AG04449 (cell line): ENCODE measurements at places on chromosomes 6 and 20.

DNA sequence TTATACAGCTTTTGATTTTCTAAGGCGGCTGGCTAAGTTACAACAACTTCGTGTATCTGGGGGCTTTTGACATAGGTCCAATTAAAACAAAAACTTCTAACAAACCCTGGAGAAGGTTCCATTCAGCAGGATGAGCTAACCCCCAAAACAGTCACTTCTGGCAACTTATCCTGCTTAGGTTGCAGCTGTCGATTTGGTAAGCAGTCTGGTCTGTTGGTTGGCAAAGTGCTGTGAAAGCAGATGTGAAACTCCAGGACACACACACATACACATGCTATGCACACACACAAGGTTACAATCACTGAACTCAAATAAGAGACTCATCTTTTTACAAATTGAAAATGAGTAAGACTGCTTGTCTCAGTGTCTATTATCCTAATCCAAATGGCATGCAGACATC lies 119.0 kb upstream of the STMND1 start:
- DNase-seq: peak; percentile 79

DNA sequence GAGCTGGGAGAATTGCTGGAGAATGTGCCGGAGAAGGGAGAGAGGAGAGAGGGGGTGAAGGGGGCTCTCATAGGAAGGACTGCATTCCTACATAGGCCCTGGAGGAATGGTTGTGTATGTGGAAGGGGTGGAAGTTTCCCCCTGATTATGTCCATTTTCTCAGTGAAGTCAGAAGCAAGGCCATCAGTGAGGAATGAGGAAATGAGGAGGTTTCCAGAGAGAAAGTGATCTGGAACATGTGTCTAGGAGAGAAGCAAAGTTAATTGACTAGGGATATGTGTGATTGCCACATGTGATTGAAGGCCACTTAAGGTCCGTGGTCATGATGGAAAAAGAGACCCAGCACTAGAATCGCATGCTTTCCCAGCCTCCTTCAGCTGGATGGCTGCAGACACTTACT lies 42.3 kb downstream of the TBPL1 start:
- DNase-seq: no peak

GRCh38 chr6:50361641-50362331 lies 312.1 kb upstream of the DEFB112 start:
- no peak for DNase-seq

DNA sequence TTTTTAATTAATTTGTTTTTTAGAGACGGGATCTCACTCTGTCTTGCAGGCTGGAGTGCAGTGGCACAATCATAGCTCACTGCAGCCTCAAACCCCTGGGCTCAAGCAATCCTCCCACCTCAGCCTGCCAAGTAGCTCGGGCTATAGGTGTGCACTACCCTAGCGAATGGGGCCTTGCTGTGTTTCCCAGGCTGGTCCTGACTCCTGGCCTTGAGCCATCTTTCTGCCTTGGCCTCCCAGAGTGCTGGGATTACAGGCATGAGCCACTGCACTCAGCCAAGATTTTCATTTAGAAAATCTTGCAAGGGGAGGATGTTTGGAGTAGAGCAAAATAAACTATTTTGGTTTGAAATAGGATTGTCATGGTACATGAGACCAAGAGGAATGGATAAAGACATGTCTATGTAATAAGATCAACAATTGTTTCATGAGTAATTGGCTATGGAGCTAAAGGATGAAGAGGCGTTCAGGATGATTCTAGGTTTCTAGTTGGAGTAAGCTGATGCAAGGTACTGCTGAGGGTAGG lies 237.8 kb downstream of the UST start:
- DNase-seq: no peak

GRCh38 chr6:16248271-16248853 lies 10.0 kb downstream of the GMPR start:
- DNase-seq: no peak

DNA sequence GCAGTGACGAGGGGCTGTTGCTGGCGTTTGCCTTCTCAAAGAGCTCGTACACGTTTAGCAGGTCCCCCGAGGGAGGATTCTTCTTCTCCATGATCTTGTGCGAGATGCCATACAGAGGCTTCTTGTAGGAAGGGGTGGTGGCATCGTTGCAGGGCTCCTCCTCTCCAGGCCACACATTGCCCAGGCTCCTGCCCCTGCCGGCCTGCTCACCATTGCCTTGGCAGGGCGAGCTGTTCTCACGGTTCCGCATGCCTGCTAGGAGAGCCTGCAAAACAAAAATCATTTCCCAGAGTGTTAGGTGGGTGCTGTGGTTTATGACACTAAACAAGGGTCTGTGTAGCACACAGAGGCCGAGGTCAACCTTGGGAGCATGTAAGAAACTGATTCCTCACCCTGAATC lies 42.7 kb downstream of the MTRES1 start:
- no peak for DNase-seq

GRCh38 chr6:127897484-127897883 lies 3.4 kb downstream of the THEMIS start:
- DNase-seq: no peak

DNA sequence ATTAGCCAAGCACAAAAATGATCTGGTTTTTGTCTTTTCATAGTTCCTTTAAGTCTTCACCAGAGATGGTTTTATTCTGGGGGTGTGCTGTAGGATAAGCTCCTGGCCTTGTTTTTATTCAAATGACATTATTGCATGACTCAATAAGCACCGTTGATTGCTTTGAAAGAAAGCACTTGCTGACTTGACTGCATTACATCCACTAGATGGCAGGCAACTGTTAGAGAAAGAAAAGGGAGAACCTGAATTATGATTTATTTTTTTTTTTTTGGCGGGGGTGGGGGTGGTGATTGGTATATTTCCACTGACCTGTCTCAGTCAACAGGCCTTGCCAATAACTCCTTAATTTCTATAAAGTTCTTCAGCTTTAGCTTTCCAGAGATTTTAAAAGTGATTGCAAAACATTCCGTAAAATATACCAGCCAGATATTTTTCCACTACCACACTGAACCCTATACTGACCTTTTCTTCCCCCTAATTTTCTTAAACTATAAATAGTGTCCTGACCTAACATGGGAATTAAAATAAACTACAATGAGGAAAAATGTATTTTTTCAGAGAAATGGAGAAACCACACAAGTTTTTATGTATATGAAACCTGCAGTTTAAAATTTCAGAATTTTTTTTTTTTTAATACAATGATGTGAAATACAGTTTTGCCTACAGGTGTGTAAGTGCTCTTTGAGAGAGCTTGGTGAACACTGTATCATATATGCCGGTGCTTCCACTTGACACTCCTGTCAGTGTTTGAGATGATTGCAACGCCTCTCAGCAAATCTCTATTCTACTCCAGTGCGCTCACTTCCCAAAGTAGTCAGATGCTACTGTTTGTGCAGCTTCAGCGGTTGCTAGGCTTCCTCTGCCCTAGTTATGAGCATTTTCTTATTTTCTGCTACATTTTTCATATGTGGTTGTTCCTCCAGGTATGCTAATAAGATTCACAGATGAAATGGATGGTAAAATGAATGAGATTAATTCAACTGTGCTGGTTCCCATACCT lies 274.3 kb downstream of the CD109 start:
- no peak for DNase-seq

GRCh38 chr6:159969921-159970320 lies 1.0 kb downstream of the IGF2R start:
- no peak for DNase-seq

GRCh38 chr20:13661070-13661685 lies 22.4 kb upstream of the TASP1 start:
- no peak for DNase-seq

GRCh38 chr20:38116409-38117165 lies 48.5 kb downstream of the TGM2 start:
- no peak for DNase-seq

DNA sequence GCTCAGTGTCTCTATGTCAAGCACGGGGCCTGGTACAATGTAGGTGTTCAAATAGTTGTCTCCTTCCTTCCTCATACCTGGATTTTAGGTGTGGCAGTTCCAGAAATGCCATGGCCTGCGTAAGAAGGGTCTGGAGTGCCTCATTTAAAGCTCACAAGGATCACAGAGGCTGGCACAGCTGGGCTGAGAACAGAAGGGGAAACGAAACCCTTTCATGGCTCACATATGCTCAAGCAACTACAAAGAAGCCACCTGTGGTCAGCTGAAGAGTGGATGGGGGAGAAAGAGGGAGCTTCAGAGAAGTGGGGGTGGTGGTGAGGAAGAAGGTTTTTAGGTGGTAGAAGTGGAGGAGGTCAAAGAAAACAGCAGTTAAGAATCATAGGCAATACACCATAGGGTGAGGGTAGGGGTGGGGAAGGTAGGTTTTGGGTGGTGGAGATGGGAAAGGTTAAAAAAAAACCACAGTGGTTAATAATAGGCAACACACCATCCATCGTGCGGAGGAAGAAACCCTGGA lies 17.0 kb upstream of the TOP1 start:
- no peak for DNase-seq

GRCh38 chr6:53517021-53517420 lies 27.9 kb downstream of the GCLC start:
- DNase-seq: no peak

- no peak for DNase-seq
Measured at GRCh38 chr20:34001378-34001777, 7.7 kb downstream of the RALY start.

DNA sequence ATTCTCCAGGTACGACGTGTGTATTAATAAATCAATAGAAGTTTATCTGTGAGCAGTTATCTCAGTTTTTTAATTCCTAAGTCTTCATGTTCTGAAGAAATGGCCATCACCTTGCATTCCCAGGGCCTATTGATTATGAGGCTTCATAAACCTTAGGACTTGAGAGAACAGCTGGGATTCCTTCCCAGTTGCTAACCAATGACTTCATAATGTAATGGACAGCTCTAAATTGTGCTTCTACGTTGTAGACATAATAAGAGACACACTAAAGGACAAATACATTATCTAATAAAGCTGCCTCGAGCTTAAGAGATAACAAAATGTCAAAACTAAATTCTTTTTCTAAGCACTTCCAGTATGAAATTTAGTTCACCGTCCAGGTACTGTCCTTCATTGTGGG lies 30.6 kb downstream of the TSHZ2 start:
- DNase-seq: no peak

- DNase-seq: no peak
Measured at GRCh38 chr6:73858376-73858775, 162.4 kb downstream of the CD109 start.

DNA sequence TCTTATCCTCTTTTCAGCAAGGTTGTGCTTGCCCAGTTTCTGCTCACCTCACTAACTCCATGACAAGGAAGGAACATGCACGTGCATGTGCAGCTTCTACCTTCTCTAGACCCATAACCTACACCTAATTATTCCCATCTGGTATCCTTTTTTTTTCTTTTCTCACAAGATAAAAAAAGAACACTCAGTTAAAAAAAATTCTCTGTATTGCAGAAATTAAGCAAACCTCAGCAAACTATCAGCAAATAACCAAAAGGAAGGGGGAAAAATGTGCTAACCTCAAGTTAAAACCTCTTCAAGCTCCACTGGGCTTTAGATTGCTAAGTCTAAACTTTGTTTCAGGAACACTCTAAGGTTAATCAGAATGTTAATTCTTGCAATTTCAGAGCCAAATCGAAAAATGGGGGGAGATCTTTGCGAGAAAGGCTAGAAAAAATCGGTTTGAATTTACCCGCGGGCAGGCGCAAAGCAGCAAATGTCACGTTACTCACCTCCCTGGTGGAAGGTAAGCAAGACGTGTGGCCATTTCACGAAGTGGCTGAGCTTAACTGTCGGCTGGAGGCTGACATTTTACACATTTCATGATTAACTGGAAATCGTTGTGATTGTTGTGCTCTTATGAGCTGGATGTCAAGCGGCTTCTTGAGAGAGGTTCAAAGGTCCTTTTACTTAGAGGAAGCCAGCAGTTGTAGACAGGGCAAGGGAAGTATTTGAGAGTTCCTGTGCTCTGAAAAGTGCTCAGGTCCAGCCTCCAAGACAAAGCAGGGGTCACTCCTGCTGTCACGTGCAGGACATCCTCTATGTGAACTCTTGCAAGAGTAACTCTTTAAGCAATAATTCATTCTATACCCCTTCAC lies 19.1 kb downstream of the TFAP2B start:
- no peak for DNase-seq

DNA sequence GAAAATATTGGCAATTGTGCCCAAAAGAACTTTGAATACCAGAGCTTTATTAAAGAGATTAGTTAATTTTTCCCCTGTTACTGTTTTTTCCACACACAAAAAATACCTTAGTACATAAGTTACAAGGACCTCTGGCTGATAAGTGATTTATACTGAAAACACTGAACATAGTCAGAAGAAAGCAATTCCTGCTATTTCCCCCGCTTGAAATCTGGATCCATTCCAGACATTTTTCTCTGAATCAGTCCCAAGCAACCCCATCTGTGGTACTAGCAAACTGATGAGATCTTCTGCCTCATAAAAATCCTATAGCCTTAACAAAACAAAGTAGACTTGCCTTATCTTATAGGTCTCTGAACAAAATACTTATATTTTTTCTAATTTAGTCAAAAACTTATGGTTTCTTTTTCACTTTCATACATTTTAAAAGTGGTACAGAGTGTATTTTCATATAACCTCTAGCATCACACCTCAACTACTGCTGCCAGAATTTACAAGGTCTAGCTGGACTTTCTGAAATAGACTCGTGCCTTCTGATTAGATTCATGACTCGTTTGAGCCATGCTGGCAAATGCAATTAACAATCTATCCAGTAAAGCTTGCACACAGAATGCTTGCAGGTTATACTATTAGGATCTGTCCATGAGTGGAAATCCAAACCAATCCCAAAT lies 111.9 kb downstream of the TBX18 start:
- peak; percentile 85 for DNase-seq

GRCh38 chr6:131143319-131143718 lies 8.1 kb downstream of the AKAP7 start:
- no peak for DNase-seq

GRCh38 chr6:167078745-167079144 lies 44.2 kb upstream of the CCR6 start:
- DNase-seq: no peak

GRCh38 chr20:41563087-41563486 lies 55.1 kb downstream of the CHD6 start:
- no peak for DNase-seq

GRCh38 chr20:24773751-24774201 lies 175.3 kb upstream of the CST7 start:
- DNase-seq: peak; percentile 75

GRCh38 chr20:51424270-51425117 lies 118.0 kb downstream of the NFATC2 start:
- DNase-seq: no peak

GRCh38 chr6:8881663-8882062 lies 446.3 kb upstream of the SLC35B3 start:
- DNase-seq: no peak

GRCh38 chr6:128131036-128131435 lies 230.2 kb upstream of the THEMIS start:
- no peak for DNase-seq

- no peak for DNase-seq
Measured at GRCh38 chr6:123895346-123895745, 91.7 kb downstream of the NKAIN2 start.

DNA sequence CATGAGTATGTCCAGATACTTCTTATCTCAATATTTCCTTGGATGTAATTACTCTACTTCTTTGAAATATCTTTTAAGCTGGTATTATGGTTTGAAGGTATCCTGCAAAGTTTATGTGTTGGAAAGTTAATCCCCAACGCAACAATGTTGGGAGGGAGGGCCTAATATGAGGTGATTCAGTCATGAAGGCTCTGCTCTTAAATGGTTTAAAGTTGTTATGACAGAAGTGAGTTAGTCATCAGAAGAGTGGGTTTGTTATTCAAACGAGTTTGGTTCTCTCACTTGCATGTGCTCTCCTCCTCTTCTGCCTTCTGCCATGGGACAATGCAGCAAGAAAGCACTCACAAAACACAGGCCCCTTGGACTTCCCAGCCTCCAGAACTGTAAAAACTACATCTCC lies 176.3 kb downstream of the KCNQ5 start:
- DNase-seq: no peak
